Suppressor macrophage treated with lipopolysaccharide for 4 hours (primary cell): ENCODE measurements at places on chromosomes 12 and 14.

DNA sequence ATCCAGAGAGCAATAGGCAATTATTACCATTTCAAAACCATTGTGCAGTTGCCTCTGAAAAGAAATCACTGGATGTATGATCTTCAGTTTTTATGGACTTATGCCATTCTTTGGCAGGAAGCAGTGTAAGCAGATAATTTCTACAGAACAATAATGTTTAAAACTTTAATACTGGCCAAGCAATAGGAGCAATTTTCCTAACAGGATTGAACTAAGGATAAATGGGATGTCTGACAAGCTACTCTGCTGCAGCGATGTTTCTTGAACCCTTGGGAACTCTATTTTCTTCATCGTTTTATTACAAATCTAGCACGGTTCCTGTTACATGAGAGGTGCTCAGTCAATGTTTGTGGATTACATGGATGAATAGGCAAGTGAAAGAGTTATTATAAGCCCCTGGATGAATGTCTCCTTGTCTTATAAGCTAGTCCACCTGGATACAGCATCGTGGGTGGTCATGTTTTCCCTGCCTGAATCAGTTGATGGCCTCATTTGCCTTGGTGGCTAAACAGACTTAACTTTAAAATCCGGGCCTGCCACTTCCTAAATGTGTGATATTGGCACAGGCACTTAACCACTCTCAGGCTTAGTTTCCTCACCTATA lies 68.2 kb upstream of the MDM1 start:
- no peak for DNase-seq

GRCh38 chr12:16515666-16516065 lies 90.3 kb downstream of the LMO3 start:
- no peak for DNase-seq

GRCh38 chr12:114506651-114507050 lies 100.7 kb upstream of the TBX5 start:
- DNase-seq: no peak

- DNase-seq: no peak
Measured at GRCh38 chr12:41189395-41190251, 1.5 kb downstream of the PDZRN4 start.

DNA sequence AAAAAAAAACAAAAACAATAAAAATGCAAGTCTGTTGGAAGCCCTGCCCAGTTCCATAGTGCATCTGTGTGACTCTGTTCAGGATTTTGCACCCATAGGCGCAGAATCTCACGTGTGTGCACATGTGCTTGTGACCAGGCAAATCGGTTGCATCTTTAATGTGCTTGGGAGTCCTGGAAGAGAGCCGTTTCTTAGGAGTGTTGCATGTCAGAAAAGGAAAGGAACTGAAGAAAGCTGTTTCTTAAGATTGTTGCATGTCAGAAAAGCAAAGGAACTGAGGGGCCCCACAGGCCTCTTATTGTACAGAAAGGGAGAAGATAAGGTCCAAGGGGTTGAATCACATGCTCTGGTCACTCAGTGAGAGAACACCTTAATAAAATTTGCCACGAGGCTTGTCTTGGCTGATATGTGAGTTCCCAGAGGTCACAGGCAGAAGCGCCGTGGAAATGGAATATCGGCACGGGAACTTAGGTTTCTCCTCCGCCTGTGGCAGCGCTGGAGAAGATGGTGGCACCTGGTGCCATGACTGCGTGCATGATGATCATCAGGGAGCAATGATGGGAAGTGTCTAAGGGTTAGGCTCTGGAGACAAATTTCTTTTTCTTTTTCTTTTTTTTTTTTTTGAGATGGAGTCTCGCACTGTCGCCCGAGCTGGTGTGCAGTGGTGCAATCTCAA lies 90.0 kb downstream of the LRRC74A start:
- peak; percentile 25 for DNase-seq

- DNase-seq: no peak
Measured at GRCh38 chr12:18546399-18546798, 191.4 kb downstream of the PLCZ1 start.

- no peak for DNase-seq
Measured at GRCh38 chr12:129298921-129299320, 445.6 kb downstream of the GLT1D1 start.

GRCh38 chr14:92928258-92928629 lies 5.3 kb downstream of the CHGA start:
- no peak for DNase-seq

DNA sequence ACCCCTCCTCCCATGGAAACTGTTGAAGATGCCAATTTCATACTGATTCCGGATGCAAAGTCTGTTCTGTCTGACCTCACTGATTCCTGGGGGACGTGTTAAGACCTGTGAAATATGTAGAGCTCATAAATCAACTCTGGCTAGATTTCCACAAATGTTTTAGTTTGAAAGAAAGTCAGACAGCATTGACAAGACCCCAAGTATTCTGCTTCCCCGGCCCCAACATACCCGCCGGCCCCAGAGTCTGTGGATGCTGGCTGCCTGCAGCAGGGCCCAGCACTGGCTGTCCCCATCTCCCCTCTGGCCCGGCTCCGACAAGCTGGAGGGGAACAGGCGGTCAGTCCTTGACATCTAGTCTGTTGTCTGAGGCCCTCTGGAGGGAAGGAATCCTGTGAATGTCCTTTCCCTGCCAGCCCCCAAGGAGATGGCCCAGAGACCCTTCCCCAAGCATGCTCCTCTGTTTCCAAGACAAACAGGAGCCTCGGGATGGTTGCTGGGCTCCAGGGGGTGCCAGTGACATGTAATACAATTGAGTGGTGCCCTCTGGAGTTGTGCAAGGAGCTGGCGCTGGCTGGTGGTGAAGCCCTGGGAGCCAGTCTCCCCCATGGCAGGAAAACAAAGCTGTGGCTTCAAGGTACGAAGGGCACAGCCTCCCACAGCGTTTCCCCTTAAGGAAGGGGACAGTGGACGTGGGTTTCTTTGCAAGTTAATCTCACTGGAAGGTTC lies 22.3 kb downstream of the FBLN5 start:
- no peak for DNase-seq

- no peak for DNase-seq
Measured at GRCh38 chr12:22084852-22085251, 38.8 kb downstream of the CMAS start.

GRCh38 chr12:7869137-7869536 lies 3.6 kb downstream of the SLC2A14 start:
- DNase-seq: no peak

- no peak for DNase-seq
Measured at GRCh38 chr12:52672321-52672933, 7.8 kb downstream of the KRT1 start.

- peak; percentile 71 for DNase-seq
Measured at GRCh38 chr12:89225401-89225800, 126.9 kb downstream of the DUSP6 start.

GRCh38 chr12:96398424-96399119 lies 1.7 kb downstream of the CDK17 start:
- DNase-seq: no peak

DNA sequence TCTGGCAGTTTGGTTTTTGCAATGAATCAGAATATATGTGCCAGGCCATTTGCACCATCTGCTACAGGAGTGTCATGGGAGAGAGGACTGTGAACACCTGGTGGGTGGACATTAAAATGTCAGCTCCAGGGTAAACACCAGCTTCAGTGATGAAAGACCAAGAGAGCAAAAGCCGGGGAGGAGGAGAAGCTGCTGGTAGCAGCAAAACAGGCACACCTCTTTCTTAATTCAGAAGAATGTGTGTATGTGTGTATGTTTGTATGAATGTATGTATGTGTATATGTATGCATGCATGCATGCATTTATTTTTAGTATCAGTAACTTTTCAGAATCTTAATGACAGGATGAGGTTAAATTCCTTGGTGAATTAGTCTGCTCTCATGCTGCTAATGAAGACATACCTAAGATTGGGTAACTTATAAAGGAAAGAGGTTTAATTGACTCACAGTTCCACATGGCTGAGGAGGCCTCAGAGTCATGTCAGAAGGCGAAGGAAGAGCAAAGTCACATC lies 357.4 kb upstream of the PRICKLE1 start:
- DNase-seq: no peak

DNA sequence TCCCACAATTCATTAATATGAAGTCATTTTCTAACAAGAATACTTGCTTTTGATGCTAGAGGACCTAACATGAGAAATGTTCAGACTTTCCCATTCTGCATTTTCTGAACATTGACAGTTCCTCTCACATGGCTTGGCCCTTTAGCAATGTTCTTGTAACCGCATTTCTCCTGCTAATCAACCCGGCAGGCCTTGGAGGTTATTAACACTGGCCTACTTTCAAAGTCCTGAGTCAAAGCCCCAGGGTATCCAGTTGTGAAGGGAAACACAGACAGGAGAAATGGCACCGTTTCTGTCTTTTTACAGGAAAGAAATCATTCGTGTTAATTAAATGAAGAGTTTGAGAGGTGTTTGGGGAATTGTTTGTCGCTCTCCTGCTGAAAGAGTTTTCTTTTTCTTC lies 446.5 kb upstream of the MIS18BP1 start:
- DNase-seq: no peak

DNA sequence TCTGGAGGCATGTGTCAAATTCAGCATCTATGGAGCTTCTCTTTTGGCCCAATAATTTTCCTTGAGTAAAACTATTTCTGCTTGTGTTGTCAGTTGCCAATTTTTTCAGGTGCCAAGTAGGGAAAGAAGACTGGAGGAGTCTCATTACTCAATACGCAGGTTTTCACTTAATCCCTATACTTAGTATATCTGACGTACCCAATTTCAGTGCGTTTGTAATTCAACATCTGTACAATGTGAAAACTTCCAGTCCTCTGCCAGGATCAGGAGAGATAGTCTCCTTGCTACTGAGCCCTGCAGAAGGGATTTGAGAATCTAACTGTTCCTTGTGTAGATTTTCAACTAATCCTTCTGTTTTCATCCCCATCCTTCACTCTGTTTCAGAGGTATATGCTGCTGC lies 5.7 kb upstream of the PAWR start:
- no peak for DNase-seq

DNA sequence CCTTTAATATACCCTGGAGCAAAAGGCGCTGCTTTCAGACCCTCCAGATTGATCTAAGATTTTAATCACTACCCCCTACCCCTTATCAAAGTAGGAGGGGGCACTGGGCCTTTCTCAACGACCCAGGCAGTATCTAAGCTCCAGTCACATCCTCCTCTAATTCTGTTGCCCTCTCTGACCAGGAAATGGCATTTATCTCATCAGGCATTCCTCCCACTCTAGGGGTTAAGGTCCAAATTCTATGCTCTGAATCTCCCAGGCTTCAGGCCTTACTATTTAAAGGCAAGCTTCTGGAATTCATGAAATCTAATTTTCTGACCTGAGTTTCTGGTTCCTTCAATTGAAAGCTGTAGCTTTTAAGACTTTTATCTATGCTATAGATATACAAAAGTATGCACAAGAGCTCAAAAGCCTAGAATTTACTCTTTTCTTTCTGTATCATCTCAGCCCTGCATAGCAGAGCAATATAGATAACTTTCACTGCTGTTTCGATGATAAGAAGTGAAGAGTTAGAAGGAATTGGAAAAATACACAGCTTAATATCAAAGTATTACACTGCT lies 622.9 kb downstream of the RPS29 start:
- no peak for DNase-seq
